ENCODE measurements at places on chromosomes 16 and 17. TPM values are rescaled to one million over a fixed set of nuclear protein-coding genes. Genes with fewer than 3 reads are reported as not detected.

PRSS53 gene
- 2.8 TPM for total RNA-seq

CPD gene
- 92.9 TPM for total RNA-seq

C17orf113 gene
- total RNA-seq = 0.49 TPM

DPEP3 gene
- not detected for total RNA-seq

SDR42E1 gene
- total RNA-seq = 0.08 TPM

ARL5C gene
- 2.1 TPM for total RNA-seq

MYO19 gene
- 43.3 TPM for total RNA-seq

PPP1R27 gene
- total RNA-seq = not detected

DNA sequence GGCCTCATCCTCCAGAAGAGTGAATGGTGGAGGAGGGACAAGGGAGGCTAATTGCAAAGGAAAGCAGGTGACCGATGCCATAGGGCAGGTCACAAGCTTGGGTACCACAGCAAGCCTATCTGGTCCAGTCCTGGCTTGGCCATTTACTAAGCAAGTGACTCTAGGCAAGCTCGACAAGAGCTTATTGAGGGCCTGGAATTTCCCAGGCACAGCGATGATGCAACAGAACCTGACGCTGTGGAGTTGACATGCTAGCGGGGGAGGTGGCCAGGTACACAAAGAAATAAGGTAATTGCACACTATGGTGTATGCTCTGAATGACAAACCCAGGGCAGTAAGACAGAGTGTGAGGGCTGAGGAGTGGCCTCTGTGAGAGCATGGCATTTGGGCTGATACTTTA is 98.5 kb downstream of the PGS1 start:
- no peak for DNase-seq

DNA sequence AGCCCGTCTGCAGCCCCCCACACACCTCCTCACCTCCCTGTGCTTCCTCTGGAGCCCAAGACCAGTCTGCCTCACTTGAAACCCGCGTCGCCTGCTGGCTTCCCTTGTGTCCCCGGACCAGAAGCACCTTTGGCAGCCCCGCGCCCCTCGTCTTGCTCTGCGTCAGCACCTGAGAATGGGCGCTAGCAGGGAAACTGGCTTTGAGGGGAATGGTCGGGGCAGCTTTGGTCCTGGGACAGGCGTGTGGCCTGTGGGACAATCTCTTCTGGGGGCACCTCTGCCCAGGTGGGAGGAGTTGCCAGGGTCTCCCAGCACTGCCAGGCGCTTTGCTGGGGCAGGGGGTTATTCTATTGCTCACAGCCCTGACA is 3.6 kb upstream of the MAFG start:
- DNase-seq = no peak

- DNase-seq = peak; percentile 2
These were observed 18.8 kb downstream of the RPH3AL start for GRCh38 chr17:333626-334396.

- no peak for DNase-seq
These were observed 180.7 kb downstream of the MAP2K4 start for GRCh38 chr17:12201294-12201880.

DNA sequence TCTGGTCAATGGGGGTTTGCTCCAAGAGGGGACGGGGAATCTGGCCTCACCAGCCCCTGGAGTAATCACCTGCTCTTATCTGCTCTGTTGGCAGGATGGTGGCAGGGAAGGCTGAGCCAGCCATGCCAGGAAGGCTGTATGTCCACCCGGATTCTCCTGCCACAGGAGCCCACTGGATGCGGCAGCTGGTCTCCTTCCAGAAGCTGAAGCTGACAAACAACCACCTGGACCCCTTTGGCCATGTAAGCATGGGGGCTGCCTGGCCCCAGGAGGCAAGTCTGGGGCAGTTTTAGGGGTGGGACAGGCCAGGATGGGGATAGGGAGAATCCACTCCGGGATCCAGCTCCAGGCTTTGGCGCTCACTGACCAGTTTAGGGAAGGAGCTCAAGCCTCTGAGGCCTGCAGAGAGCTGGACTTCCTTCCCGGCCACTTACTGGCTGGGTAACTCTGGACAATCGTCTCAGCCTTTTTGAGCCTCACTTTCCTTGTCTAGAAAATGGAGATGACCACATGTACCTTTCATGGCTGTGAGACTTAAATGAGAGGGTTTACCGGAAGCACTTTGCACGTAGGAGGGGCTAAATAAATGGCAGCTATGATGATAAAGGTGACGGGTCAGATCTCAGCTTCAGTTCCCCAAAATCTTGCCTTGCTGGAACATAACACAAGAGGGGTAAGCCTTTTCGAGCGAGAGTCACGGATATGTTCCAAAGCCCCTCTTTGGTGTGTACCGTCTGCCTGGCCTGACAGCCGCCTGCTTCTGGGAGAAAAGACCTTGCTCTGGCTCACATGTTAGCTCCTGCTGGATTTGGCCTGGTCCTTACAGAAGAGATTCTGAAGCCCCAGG is 15.4 kb downstream of the TBX4 start:
- DNase-seq = peak; percentile 53

DNA sequence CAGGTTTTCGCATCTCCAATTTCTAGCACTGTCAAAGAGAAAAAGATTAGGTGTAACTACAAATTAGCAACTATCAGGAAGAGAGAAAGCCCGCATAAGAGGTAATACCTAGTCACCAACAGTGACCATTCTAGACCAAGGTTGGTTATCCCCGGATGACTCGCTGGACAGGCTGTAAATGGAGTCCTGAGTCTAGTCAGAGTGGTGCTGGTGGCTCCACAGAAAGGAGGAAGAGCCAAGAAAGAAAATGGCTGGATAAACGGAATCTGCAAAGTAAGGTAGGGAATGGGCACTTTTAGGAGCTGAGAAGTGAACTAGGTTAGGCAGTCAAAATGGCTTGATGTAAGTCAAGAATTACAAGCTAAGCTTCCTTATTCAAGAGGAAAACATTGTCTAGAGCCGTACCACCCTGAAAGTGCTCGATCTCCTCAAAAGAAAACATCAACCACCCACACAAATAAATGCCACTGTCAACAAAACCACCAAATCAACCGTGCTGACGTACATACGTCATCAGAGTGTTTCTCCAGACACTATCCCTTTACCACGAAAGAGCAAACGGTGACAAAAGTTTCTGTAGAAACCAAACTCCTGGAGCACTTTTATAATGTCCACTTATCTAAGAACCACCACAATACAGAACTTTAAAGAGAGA is 2.2 kb downstream of the GSPT1 start:
- peak; percentile 15 for DNase-seq

GRCh38 chr16:2056077-2056476 is 8.3 kb downstream of the TSC2 start:
- no peak for DNase-seq

GRCh38 chr17:60598001-60598736 is 1.8 kb upstream of the PPM1D start:
- DNase-seq = no peak

GRCh38 chr16:11793840-11794239 is 3.2 kb downstream of the ZC3H7A start:
- DNase-seq = peak; percentile 27

DNA sequence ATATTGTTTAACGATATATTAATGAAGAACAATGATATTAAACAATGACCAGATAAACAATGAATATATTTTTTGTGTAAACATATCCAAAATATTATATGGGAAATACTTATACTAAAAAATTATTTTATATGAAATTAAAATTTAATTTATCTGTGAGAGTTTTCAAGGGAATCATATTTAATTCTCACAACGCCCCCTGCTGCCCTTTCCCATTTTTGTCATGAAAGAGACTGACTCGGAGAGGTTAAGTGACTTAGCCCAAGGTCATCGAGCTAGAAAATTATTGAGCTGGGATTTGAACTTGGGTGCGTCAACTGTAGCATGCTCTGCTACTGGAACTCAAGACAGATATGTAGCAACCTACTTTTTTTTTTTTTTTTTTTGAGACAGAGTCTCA is 7.2 kb upstream of the MYCBPAP start:
- peak; percentile 42 for DNase-seq

GRCh38 chr16:21321736-21322135 is 43.6 kb upstream of the CRYM start:
- no peak for DNase-seq

DNA sequence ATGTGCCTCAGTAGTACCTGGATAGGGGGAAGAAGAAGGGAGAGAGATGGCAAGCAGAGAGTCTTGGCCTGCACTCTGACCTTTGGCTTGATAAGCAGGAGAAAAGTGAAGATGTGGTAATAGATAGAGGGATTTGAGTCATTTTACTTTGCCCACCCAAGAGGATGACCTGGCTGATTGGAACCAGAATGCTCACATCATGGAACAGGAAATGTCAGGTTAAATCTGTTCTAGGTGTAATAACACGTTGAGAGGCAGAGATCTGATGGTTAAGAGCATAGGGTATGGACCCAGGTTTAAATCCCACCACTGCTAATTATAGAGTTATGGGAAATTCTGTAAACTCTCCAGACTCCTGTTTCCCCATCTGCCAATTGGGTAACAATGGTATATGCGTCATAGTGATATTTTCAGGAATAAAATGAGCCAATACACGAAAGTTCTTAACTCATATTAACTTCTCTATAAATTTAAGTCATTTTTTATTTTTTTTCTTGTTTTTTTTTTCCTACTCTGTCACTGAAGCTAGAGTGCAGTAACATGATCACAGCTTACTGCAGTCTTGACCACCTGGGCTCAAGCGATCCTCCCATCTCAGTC is 8.1 kb upstream of the CCL18 start:
- no peak for DNase-seq

DNA sequence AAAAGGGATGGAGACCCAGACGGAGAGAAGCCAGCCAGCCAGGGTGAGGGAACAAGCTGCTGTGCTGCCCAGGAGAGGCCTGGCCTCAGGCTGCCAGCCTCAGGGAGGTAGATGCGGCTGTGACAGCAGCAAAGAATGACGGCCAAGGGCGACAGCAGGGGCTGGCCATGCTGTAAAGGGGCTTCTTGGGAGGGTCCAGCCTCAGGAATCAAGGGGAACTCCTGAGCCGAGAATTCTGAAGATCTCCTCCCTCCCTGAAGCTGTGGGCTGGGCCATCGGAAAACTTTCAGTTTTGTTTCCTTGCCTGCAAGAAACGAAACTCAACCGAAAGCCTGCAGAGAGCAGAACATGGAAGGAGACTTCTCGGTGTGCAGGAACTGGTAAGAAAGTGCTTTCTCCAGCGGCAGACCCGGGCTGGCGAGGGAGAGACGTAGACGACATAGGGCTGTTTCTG is at the start of gene XAF1:
XAF1 (plus strand) TSS at position 316 of the 454 bp plus-strand sequence; CDS start at position 349, 33 bp downstream.
- DNase-seq = peak; percentile 71

DNA sequence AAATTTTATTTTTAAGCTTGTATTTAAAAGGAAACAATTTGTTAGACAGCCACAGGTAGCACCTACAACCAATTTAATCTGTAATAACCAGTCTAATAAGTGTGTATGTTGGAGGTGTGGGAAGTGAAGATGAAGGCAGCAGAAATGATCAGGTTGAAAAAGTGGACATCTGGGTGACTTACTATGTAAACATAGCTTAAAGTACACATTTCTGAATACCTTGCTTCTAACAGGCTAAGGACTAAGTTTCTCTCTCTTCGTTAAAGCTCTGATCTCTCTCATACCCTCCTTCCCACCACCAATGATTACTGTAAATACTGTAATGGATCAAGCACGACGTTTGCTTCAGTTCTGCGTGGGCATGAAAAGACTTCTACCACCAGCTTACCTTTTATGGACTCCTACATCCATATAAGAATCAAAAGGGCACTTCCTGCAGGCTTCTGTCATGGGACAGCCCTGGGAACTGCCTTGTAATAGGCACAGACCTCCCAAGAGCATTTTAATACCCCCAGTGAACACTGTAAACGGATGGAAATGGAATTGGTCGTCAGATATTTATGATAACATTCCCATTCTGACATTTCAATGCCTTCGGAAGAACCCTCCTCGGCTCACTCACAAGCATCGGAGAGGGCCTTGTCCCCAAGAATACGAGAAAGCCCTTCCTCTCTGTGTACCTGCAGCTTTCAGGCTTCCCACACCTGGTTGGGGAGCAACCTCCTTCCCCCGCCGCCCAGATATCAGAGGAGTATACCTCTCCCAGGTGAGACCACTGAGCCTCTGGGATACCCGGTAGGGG is 700 bp downstream of the CCDC43 start:
- peak; percentile 2 for DNase-seq

DNA sequence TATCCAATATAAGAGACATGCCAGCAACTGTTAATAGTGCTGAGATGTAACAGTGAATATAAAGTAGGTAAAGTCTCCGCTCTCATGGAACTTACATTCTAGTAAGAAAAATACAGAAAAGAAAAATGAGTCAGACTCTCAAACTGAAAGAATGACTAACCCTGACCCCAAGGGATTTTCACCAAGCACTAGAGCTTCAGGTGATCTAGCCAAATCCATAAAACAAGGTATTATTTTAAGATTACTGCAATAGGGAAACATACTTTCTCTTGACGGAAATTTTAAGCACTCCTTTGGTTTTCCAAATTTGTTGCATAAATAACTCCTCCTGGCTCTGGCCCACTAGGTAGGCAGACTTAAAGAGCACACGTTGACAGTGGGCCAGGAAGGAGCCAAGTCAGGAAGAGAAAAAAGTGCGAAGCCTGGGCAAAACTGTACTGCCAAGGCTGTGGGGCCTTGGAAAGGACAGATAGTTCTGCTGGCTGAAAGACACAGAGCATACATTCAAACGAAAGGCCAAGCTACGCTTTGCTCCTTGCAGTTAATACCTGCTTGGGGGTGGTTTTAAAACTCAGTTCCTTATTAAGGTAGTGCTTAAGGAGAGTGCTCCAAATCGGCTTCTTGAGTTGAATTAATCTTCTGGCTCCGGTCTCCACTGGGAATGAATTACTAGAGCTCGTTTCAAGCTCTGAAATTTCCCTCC is 1.4 kb downstream of the GOT2 start:
- peak; percentile 62 for DNase-seq

DNA sequence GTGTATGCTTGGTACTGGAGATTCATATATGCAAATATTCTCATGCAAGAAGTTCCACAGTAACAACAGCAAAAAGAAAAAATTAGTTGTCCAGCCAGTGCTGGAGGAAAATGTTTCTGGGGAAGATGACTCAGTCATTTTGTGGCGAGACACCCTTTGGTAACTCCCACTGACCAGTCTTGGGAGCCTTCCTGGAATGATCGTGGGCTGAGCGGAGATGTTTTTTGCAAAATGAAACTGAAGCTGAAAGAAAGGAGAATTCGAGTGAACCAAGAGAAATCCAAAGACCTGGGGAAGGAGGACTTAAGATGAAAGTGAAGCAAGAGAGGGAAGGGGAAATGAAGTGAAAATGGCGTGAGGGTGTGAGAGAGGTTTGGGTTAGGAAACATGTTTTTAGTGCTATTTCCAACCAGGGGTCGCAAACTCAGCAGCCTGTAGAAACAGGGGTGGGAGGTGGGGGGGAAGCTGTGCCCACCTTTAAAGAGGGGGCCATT is 5.2 kb downstream of the ITPRIPL2 start:
- DNase-seq = peak; percentile 94

- DNase-seq = no peak
These were observed 989 bp upstream of the GALK1 start for GRCh38 chr17:75765981-75766380.

DNA sequence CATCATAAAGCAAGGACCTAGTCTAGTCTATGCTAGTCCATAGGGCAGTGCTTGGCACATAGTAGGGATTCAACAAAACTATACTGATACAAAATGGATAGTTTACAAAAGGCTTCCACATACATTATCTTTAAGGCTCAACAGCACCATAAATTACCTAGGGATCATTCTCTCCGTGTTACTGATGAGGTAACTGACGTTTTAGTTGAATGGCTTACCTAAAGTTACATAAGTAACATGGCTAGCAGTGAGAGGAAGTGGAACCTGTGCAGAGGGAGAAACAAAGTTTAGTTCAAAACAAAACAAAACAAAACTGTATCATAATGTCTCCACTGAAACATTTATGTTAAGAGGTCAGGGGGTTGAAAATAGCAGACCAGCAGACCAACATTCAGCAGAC is 7.9 kb downstream of the RPTOR start:
- DNase-seq = no peak

- no peak for DNase-seq
These were observed 24.3 kb upstream of the ADGRG1 start for GRCh38 chr16:57604177-57604576.

- DNase-seq = no peak
These were observed 182.5 kb upstream of the ASIC2 start for GRCh38 chr17:33475594-33475993.
